ENCODE measurements at places on chromosomes 3 and 15.

DNA sequence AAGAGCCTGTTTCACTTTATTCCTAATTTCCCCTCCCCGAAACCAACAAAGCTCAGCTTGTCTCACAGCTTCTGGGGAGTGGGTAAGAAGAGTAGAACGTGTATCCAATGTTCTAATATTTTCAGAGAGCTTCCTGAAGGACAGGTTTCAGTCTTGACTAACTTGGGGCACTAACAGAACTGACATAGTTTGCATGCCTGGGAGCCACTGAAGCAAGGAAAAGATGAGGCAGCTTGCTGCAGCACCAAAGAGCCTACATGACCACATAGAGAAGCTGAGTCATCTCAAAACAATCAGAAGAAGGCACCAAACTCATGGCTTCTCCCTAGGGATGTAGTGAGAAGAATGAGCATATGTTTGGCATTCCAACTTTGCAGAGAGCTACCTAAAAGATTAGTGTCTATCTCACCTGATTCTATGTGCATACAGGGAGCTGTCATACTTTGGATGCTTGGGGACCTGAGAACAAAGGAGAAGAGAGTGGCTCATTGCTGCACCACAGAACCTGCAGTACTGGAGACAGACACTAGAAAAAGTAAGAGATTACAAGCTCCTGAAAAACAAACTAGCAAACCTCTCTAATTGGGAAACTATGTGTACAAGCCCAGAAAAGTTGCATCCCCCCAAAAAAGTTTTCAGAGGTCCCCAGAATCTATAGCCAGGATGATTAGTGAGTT lies 86.9 kb downstream of the DCLK3 start:
- DNase-seq, result no peak

GRCh38 chr3:139732729-139733128 lies 55.0 kb upstream of the NMNAT3 start:
- DNase-seq, result no peak

DNA sequence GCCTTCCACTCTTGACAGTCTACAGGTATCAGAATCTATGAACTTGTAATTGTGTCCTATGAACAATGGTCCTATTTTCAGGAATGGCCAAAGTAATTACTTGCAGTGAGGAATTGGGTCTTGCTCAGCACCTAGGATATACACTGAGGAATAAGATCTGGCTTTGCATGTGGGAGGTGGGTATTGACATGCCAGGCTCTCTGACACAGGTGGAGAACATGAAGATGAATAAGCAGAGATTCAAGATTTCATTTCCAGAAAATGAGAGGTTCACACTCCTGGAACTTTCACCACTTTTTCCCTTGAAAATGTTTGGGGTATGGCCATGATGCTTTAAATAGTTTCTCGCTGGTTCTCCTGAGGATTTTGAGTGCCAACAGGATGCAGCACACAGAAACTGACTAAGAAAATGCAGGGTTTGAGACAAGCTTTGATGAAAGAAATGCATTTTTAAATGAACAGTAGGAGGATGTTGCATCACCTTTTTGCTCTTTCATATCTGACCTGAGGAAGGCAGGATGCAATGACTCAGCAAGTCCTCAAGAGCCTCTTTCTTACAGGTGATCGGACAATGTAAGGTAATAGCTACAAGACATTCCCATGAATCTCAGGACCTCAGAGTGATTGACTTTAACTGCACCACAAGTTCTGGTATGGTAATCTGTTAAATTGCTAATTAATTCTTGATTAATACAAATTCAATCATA lies 3.7 kb downstream of the HRG start:
- DNase-seq, result no peak

DNA sequence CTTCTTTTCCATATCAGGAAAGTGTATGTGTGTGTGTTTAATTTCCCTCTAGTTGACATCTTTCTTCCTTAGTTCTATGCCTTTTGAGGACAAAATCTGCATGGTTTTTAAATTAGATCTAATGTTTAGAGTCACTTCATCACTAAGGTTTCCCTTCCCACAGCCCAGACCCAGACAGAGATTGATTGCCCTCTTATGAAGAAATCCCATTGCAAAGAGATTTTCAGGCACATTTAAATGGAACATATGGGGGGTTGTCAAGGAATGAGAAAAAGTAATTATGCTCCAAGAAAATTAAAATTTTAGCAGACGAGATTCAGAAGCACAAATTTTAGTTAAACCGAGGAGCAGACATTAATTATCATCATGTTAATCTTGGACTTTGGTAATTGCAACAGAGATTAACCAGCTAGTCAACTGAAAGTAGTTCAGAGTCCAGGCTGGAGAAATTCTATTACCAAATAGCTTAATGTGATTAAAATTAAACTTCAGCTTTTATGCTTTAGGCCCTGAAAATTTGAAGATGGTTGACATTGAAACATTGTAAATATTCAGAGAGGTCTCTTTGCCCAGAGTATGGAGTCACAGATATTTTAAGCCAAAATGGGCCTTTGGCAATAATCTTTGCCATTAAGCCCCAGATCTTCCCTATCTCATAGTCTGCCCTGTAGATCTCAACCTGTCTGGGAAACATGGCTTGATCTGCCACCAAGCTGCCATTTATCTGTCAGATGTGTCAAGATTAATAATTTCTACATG lies 143.4 kb downstream of the TMEM108 start:
- DNase-seq, result no peak

DNA sequence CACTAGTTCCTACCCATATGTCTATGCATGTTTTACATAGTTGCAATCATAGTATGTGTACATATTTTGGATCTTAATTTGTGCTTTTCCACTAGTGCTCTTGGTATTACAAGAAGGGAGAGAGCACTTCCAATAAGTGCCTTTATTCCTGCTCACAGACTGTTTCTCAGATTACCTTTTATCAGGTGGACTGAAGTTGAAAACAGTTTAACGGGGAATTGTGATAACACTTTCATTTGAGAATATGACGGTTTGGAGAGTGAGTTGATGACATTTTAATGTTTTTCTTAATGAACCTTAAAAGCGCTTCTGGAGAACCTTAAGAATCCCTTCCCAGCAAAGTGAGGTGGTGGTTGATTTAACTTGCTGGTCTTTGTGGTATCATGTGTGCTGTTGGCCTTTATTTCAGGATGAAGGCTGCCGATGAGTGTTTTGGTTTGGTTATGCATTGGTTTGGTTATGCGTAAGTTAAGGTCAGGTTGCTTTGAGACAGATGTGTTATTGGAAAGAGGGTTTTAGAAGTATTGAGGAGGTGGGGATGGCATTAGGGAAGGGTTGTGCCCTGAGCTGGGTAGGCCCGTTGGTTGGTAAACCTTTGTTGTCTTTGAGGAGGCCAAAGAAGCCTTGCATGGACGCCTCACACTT lies 2.8 kb downstream of the EDEM1 start:
- peak; percentile 14 for DNase-seq

- no peak for DNase-seq
These were observed 83.8 kb downstream of the MRPL46 start for GRCh38 chr15:88383354-88383753.

DNA sequence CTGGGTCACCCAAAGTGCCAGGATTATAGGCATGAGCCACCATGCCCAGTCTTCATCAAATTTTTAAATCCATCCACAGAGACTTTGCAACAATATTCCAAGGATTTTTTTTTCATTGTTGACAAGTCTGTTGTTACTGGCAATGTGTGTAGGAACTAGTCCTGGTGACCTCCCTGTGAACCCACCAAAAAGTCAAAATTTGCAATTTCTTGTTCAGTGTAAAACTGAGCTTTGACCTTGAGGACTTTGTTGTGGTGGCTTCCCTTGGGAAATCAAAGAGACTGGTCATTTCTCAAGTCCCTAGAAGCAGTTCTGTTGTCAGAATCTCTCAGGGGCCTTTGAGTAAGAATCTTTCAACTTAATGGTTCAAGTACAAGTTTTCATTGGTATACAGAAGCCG lies 36.9 kb upstream of the COL8A1 start:
- DNase-seq, result no peak

DNA sequence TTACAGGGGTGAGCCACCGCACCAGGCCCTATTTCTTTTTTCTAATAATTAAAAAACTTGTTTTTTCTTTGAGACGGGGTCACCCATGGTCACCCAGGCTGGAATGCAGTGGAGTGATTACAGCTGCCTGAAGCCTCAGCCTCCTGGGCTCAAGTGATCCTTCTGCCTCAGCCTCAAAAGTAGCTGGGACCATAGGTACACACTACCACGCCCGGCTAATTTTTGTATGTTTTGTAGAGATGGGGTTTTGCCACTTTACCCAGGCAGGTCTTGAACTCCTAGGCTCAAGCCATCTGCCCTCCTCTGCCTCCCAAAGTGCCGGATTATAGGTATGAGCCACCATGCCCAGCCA lies 858 bp upstream of the TKT start:
- no peak for DNase-seq

GRCh38 chr15:85752491-85752961 lies 42.2 kb downstream of the KLHL25 start:
- no peak for DNase-seq

GRCh38 chr3:50388016-50388719 lies 28.8 kb upstream of the TMEM115 start:
- no peak for DNase-seq

DNA sequence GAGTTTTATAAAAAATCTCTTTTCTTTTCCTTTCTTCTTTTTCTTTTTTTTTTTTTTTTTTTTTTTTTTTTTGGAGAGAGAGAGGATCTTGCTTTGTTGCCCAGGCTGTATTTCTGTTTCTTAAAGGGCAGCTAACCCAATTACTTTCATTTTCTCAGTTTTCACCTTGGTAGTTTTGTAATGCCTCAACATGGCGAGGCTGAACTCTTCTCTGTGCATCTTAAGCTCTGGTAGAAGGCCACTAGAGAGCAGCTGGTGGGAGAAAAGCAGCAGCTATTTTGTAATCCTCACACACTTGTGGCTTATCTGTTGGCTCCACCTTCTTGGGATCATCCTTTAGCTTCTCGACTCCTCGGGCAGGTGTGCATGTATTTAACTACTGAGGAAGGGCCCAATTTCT lies 152.2 kb upstream of the MEIS2 start:
- DNase-seq, result no peak

GRCh38 chr3:106725566-106725965 lies 651.7 kb upstream of the CCDC54 start:
- no peak for DNase-seq

DNA sequence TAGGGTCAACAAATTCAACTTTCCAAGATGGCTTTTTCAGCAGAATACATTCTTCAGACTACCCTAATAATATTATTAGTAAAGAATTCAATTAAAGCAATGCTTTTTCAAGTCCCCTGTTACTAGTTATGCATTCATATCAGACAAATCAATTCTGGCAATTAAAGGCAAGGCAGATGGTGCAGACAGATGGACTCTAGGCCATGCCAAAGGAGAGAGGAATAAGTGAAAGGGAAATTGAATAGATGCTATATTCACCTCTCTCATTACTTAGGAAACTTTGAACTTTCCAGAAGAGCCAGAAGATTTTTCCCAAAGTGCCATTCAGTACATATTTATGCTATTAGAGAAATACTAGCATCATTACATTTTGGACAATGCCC lies 487.7 kb upstream of the RASGRP1 start:
- no peak for DNase-seq

- DNase-seq, result no peak
These were observed 26.7 kb upstream of the SLC12A8 start for GRCh38 chr3:125239266-125239665.

GRCh38 chr3:36175113-36175812 lies 205.0 kb upstream of the STAC start:
- DNase-seq, result no peak

GRCh38 chr3:175713268-175713667 lies 854.1 kb downstream of the NAALADL2 start:
- no peak for DNase-seq

DNA sequence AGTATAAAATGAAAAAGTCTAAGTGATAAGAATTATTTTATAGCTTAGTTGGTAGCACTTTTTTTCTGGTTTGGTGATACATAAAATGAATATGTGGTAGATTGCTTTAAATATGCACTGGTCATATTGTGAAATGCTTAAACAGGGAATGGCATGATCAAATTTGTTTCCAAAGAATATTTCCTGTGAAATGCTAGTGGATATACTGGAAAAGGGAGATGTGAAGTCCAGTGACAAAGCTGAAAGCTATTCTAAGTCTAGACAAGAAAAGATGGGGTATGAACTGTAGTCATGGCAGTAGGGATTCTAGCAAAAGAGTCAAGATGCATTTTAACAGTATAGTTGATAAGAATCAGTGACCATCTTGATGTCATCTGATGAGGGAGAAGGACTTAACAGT lies 98.9 kb upstream of the MME start:
- no peak for DNase-seq

GRCh38 chr3:46470831-46471230 lies 6.1 kb upstream of the LTF start:
- DNase-seq, result no peak

DNA sequence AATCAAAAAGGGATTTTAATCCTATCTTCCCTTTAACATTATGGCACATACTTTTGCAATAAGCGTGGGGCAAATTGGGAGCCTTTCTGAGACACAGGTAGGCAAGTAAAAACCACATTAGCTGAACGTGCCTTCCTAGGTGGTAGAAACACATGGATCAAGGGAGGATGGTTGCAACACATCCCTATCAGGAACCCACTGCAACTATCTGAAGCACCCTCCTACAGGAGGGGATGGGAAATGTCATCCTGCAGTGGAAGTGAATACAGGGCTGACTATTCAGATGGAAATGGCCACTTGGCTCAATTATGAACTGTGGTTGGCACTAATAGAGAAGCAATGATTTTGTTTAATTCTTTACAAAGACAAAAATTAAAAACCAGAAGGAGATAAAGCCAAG lies 826.3 kb downstream of the FHIT start:
- no peak for DNase-seq

DNA sequence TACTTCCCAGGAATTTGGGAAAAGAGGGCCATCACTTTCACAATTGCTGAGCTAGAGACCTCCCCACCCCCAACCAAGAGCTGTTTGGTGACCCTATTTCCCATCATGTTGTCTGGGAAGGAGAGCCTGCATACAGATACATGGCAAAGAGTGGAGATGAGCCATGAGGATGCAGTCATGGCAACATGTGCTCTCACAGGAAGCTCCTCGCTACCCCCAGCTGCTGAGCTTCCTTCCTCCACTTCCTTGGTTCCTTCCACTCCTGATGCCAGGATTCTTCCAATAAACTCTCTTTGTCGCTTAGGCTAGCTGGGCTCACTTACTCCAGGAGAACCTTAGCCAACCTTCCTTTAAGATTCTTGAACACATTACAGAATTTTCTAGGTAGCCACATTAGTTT lies 48.3 kb upstream of the MUC13 start:
- DNase-seq, result no peak

GRCh38 chr3:54866251-54866650 lies 61.6 kb downstream of the LRTM1 start:
- no peak for DNase-seq

- DNase-seq, result no peak
These were observed 94.6 kb downstream of the ZPLD1 start for GRCh38 chr3:102529452-102529851.
